ENCODE measurements at places on chromosomes 12 and 14.

GRCh38 chr12:49019443-49020324 is 1.1 kb upstream of the PRKAG1 start:
- no peak for DNase-seq

- DNase-seq, result no peak
Measured at GRCh38 chr12:58225203-58225877, 284.0 kb downstream of the ATP23 start.

GRCh38 chr14:38138473-38139138 is 69.1 kb upstream of the SSTR1 start:
- DNase-seq, result no peak

DNA sequence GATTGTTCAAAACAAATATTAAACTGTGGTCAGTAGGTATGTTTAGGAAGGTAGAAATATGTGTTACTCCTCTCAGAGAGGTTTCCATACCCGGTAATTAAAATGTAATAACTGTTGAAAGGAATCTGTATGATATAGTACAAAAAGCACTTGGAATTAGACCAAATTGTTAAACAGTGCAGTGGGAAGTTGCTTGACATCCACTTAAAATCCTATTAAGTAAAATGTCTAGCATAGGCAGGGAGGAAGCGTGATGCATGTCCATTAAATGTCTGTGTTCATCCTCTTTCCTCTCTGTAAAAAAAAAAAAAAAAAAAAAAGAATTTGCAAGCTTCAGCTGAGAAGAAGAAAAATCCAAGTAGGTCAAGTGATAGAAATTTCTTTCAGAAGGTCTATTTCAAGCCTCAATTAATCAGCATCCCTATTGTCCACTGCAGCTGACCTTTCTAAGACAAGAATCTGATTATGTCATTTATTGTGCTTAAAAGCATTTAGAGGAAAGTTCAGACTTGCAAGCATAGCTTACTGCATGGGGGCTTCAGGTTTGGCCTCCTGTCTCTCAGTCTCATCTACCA is 265.6 kb upstream of the RGS6 start:
- no peak for DNase-seq

GRCh38 chr12:89316705-89317139 is 35.6 kb downstream of the DUSP6 start:
- no peak for DNase-seq

- DNase-seq, result peak; percentile 75
Measured at GRCh38 chr14:87615822-87616679, 376.9 kb downstream of the GALC start.

DNA sequence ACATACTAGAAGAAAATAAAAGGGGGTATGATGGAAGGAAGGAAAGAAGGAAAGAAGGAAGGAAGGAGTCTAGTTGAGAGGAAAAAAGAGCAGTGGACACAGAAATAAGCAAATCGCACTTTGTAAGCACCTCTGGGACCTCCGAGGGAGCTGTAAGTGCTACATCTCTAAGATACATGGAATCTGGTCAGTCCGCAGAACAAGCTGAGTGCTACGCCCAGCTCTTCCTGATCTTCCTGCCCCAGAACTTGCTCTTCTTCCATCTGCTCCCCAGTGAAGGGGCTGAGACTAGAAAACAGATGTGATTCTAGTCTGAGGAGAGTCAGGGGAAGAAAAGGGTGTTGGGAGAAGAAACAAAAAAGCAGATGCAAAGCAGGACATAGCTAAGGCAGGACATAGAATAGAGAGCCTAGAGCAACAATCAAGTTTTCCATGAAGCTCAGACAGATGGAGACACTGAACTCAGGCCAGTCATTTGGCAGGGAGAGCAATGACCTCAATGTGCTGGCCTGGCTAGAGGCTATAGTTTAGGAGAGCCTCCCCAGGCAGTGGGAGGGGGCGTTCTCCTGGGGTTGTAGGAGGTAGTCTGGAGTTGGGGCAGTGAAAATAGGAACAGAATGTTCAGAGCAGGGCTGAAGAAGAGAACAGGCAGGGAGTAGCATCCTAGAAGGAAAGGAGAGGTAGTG is 1.7 kb upstream of the MFAP5 start:
- DNase-seq, result no peak

GRCh38 chr14:37901978-37902377 is 305.7 kb upstream of the SSTR1 start:
- DNase-seq, result no peak

DNA sequence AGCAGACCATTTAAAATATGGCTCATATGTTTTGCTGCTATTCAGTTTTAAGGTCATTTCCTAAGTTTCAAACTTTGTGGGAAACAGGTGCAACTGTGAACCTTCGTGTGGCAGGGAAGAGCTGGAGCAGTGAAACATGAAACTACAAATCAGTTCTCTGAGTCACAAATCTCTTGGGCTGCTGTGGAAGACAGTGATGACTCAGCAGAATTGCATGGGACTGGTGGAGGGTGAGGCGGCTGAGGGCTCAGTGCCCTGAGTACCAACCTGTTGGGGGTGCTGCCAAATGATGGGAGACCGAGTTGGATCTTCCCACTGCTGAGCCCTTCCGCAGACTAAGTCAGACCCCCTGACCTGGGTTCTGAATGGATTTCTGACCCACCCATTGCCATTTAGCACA is 8.4 kb upstream of the CALM1 start:
- DNase-seq, result no peak

DNA sequence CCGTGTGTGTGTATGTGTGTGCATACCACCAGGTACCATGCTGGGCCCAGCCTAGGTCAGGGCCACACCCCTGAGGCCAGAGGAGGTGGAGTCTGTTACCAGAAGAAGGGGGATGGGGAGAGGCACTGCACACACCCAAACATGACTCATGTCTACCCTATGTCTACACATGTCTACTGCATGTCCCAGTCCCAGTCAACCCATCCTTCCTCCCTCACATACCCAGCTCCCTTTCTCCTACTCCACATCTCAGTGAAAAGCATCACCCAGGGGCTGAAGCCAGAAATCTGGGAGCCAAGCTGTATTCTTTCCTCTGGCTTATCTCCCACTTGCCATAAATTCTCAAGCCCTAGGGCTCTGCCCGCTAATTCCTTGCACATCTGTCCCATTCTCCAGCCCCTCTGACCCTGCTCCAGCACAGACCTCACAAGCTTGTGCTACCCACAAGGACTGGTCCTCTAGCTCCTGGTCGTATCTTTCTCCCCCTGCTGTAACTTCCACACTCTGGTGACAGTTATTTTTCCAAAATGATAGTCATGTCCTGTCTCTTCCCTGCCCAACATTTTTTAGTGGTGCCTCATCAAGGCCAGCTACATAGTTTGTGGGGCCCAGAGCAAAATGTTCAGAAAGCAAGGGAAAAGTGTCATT is 18.0 kb upstream of the APPL2 start:
- DNase-seq, result no peak

DNA sequence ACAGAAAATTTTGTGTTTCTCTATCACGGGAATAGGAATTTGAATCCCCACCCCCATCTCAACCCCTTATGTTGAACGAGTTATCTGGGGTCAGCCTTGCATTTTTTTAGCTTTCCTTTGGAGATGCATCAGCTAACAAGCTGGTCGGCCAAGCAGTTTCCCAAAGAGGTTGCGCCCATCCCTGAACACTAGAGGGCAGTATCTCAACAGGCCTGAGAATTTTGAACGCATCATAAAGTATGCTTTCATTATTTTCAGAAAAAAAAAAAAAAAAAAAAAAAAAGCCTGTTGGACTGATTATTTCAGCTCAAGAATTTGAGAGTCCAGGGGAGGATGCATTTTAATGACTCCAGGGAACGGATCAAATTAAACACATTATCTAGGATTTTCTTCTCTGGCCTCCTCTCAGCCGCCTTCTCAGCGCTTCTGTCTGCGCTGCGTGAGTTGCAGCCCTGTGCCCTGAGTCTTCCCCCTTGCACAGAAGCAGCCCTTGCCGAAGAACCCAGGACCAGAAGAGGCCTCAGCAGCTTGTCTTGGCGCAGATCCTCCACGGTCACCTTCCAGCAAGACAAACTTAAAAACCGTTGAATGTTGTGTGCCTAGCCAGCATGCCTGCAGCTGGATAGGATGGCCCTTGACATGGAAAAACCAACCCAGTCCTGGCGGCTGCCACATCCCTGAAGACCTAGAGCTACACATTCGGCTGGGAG is 76.6 kb upstream of the GZMB start:
- peak; percentile 51 for DNase-seq

Data from neural crest cell (in vitro differentiated cells).